ENCODE measurements at places on chromosomes 3 and 15.
A peak's percentile ranks its signal among the peaks of the same experiment; 100 is the strongest.

DNA sequence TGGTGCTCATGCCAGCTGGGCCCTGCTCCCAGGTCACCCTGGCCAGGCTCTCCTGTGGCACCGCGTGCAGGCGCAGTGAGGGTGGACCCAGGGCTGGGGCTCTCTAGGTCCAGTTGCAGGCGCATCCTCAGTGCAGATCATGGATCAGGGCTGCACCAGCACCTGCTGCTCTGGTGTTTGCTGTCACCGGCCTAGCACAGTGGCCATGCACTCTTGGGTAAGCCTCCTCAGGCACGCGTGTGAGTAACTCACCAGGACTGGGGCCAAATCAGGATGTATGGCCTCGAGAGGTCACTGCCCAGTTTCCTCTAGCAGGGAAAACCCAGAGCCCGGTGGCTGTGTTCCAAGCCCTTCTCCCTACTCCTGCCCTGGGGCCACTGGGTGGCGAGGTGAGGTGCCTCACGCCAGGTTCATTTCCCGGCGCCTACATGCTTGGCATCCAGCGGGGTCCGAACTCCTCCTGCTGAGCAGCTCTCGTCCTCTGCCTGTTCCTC, 45.5 kb upstream of the SLC41A3 start:
- DNase-seq, result no peak

DNA sequence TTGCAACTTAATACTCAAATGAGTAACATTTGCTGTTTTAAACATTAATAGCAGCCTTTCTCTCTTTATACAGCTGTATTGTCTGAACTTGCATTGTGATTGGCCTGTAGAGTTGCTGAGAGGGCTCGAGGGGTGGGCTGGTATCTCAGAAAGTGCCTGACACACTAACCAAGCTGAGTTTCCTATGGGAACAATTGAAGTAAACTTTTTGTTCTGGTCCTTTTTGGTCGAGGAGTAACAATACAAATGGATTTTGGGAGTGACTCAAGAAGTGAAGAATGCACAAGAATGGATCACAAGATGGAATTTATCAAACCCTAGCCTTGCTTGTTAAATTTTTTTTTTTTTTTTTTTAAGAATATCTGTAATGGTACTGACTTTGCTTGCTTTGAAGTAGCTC, 40.3 kb downstream of the CTNNB1 start:
- DNase-seq, result no peak

DNA sequence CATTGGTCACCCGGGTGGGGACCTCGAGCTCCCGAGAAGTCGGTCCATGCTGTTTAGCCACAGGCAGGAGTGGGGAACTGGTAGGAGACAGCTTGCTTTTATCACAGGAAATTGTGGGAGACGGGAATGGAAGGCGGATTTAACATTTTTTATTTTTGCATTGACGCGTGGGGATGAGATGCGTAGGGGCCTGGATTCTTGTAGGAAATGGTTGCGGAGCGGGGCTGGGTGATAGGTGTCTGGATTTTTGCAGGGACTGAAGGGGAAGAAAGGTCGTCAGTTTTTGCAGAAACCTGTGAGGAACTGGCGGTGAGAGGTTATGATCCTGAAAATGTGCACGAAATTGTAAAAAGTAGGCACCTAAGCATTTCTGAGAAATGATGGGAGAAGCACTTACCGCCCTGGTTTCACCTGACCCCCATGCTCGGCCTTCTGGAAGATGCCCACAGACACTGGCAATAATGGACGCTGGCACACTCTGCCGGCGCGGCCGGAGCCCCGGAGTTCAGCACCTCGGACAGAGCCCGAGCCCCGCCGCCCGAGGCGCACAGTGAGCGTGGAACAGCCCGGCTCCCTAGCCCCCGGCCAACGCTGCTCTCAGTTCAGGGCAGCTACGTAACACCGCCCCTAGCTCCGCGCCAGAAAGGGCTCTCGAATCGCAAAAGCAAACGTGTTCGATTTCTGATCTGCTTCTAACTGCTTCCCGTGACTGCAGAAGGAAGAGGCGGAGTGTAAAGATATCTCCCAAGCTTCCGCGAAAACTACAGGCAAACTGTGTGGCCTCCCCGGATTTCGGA, 928 bp downstream of the ANKRD34C start:
- peak; percentile 21 for DNase-seq

- no peak for DNase-seq
These were observed 22.5 kb downstream of the MRPS11 start for GRCh38 chr15:88490036-88490435.

DNA sequence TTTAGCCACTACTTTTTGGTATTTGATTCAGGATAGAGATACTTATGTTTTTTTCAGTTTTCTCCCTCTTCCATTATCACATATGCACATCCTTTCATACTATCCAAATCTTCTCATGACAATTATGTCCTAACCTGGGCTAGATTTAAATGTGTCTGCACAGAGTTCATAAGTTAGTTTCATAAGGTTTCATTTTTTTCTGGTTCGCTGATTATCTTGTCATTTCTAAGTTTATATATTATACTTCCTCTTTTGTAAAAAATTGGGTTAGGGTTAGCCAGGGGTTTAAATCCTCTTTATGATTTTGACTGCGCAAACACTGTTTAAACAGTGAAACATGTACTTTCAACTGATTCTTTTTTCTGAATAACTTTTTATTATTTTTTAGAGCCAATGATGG, 148.6 kb downstream of the SST start:
- DNase-seq, result no peak

DNA sequence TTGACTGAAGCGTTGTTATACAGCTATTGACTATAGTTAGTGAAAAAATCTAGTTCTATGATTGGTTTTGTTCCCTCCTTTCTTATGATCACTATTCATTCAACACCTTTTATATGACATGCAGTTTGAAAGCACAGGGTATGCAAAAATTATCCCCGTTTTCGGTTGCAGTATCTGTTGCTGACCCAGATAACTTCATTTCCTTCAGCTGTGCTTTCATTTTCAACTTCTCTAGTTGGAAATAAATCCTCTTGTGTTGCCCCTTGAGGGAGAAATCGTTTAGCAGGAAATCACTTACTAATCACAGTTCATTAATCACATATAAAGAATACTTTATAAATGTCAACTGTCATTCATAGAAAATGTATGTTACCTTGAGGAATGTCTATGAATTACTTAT, 55.1 kb downstream of the MBNL1 start:
- no peak for DNase-seq

DNA sequence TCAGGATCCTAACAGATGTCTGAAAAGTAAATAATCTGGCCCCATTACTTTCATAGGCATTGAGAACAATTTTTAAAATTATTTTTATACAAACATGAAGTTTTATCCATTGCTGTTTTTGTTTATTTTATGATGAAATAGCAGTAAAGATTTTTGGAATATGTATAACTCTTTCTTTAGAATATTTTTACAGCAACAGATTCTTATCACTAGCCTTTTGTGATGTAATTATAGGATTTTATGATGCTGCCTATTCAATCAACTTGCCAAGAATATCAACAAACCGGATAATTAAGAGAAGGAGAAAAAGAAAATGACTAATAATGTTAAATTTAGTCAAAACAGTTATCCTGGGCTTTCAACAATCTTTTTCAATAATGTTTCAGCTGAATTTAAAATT, 386.3 kb downstream of the ZIC1 start:
- no peak for DNase-seq

DNA sequence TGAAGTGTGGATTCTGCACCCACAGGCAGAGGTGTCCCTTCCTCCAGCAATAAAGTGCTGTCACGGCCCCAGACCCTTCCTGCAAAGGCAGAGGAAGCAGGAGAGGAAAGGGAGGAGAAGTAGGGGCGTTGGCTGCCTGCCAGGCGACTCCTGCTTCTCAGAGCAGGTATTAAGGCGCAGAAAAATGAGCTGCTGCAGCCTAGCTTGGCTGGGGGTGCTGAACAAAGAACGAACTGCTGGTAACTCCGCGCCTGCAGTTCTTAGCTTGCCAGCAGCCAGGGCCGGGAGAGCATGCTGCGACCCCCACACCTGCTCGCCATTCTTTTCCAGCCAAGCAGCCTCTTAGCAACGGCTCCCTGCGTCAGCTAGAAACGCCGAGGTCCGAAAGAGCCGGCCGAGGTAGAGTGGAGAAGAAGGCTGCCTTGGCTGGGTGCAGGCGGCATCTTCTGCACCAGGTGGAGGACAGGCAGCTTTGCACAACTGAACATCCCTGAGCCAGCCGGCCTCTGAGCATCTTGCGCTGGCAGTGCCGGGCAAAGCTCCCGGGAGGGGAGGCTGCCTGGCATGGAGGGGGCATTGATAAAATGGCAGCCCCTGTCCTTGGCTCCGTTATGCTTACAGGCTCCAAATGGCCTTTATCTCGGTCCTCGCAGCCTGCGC, 296.0 kb downstream of the MEX3B start:
- DNase-seq, result no peak

DNA sequence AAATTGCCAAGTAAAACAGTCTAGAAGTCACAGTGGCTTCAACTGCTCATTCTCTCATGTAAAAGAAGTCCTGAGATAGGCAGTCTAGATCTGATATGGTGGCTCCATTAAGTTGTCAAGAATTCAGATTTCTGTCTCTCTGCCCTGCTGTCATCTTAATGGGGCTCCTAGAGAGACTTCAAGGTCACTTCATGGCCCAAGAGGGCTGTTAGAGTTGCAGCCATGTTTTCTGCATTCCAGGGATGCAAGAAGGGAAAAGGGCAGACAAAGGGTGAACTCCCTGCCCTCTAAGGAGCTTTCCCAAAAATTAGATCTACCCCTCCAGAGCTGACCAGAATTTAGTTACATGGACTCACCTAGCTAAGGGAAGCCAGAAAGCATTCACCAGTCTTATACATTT, 23.1 kb downstream of the ABHD2 start:
- DNase-seq, result no peak

DNA sequence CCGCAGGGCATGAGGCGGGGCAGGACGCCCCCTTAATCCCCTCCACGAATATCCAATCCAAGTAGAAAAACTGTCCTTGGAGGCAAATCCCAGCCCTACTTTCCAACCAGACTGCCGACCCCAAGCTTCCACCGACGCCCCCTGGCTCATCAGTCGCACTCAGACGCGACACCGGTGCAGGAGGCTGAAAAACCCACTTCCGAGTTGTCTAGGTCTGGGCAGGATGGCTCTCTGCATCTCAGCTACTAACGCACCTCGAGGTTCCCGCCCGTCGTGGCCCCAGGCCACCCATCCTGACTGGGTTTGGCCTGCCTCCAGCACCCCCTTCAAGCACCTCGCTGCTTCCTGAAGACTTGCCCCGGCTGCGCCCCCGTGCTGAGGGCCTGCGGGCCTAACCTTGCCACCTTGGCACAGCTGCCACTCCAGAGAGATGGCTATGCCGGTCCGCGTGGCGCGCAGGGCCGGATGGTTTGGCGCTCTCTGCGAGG, 15.5 kb downstream of the RGMA start:
- DNase-seq, result no peak

- DNase-seq, result no peak
These were observed 2.3 kb upstream of the ZNF589 start for GRCh38 chr3:48238531-48239085.

DNA sequence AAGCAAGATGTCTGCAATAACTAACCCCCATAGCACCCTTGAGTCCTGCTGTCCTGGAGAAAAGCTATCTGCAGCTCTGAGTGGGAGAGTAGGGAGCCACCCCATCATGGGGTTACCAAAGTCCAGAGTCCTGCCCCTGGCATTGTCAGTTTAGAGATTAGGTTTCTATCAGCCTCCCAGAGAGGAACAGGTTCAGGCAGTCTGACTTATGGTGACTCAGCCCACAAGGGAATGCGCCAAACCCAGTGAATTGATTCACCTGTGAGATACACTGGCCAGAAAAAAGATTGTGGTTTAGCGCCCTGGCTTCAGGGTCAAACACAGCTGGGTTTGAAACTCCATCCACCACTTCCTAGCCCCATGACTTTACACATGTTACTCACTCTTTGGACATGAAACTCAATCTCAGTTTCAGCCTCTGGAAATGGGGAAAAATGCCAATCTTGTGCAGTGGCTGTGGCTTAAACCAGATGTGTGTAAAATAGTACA, 263.6 kb upstream of the HES1 start:
- DNase-seq, result peak; percentile 94

DNA sequence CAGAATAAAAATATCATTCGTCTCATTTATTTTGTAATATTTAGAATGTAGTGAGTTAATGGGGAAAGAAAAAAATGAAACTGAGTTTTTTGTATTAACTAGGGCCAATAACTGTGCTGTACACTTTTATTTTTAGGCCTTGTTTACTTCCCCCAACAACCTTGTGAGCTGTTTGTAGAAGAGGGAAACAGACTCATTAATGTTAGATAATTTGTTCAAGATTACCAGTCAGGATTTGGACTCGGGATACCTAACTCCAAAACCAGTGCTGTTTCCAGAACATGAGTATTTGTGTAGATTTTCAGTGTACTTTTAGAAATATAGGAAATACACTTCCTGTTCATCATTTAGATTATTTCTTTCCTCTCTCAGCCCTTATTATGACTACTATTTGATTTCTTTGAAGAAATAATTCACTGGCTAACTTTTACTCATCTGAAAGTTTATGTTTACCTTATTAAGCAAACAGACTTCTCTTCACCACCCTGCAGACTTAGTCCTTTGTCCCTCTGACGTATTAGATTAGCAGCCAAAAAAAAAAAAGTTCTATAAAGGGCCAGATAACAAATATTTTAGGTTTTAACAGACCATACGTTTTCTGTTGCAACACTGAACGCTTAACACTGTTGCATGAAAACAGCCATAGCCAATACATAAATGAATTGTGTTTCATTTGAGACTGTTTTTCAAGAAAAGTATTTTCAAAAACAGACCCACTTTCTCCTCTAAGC, 192.5 kb upstream of the CGNL1 start:
- no peak for DNase-seq

GRCh38 chr3:106006001-106006400, 137.2 kb upstream of the CBLB start:
- no peak for DNase-seq

DNA sequence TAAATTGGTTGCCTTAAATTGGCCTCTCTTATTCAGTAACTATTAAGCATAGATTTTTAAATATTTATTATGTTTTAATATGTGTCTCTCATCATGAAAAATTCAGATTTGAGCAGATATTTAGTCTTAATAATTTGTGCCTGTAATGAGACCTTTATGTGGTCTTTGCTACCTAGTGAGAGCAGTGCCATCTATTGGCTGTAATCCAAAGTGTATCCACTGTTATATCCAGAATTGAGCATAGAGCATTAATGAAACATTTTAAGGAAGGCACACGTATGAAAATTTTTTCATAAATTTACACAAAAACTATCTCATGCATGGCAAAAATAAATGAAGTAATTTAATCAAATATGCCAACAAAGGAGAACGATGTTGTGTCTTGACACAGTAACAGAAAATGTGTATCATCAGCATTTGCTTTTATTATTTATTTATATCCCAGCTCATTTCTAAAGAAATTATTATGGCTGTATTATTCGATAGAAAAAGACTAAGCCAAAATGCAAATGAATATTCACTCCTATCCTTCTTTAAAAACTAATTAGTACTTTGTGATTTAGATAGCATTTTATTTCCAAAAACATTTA, 203.5 kb downstream of the RSRC1 start:
- peak; percentile 41 for DNase-seq

GRCh38 chr3:160546727-160547126, 18.6 kb downstream of the KPNA4 start:
- DNase-seq, result no peak

GRCh38 chr3:64081235-64081630, 57.9 kb upstream of the PSMD6 start:
- no peak for DNase-seq

GRCh38 chr3:139811331-139811730, 123.7 kb upstream of the CLSTN2 start:
- DNase-seq, result no peak
